PC-9 (cell line): ENCODE measurements at places on chromosomes 4 and X. TPM values are rescaled to one million over a fixed set of nuclear protein-coding genes. Genes with fewer than 3 reads are reported as not detected.
A peak's percentile ranks its signal among the peaks of the same experiment; 100 is the strongest.

NUDT10 gene
- not detected in 2 replicates for total RNA-seq

ERVMER34-1 gene
- 0.73 and 0.92 TPM in 2 replicates for total RNA-seq

APBB2 gene
- 33.6 and 46.0 TPM in 2 replicates for total RNA-seq

IBSP gene
- not detected in 2 replicates for total RNA-seq

CBLL2 gene
- total RNA-seq = not detected in 2 replicates

CLCN5 gene
- 0.94 and 1.4 TPM in 2 replicates for total RNA-seq

ERAS gene
- total RNA-seq = 0.50 TPM in 1 of 2 replicates, not detected in the other

CDKL5 gene
- total RNA-seq = 4.2 and 5.0 TPM in 2 replicates

TMPRSS11B gene
- total RNA-seq = not detected in 2 replicates

DNA sequence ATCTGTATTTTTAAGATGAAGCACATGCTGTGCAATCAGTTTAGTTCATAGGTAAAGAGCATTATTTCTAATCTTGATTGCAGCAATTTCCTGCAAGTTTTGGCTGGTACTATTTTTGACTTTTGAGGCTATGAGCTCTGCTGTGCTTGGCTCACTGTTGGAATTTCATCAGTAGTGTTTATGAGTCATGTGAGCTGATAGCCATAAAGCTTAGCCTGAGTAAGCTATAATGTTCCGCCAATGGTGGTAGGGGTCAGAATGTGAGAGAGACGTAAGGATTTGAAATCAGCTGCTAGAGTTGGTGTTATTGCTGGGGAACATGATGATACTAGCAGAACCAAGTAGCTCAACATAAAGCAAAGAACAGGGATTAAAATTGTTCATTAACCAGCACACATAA, 590.9 kb upstream of the GNPDA2 start:
- H3K36me3 ChIP-seq = no peaks in the 10 kb centered on the region
- no peak for DNase-seq
- H3K27ac ChIP-seq = no peak overlapping the region
- H3K4me1 ChIP-seq = no peaks in the 10 kb centered on the region

GRCh38 chr4:140070366-140070765, 83.6 kb downstream of the MAML3 start:
- H3K36me3 ChIP-seq = 0 out of 2 replicates have a peak, but pooled peaks cover 4% of the 10 kb centered on the region
- no peaks in the 10 kb centered on the region for H3K27me3 ChIP-seq
- no peak overlapping the region for H3K4me3 ChIP-seq
- H3K4me1 ChIP-seq = peaks cover 26% of the 10 kb centered on the region

DNA sequence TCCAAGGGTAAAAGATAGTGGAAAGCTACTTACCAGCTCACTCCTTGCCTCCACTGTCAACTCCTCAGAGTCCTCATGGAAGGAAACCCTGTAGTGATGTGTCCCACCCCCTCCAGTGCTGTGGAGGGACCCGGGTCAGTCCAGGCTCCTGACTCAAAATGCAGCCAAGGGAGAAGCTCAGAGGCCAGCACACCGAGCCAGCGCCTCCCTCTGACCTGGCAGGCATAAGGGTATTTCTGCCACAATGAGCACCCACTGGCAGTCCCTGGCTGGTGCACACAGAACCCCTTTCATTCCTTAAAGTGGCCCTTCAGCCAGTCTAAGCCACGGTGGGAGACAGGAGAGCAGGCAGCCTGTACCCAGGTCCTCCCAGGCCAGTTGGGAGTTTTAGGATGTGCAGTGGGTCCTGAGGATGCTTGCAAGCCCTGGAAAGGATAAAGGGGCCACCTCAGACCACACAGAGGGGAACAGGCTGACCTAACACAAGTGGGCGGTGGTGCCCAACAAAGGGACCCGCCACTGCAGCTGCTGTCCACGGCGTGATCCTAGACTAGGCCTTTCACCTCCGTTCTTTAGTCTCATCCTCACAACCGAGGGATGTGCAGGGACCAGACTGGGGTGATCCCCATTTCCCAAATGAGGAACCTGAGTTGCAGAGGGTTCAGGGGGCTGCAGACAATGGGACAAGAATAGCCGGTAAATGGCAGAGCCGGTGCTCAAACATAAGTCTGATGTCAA, 5.7 kb downstream of the JAKMIP1 start:
- peaks cover 53% of the 10 kb centered on the region for H3K27me3 ChIP-seq
- no peak for DNase-seq
- H3K36me3 ChIP-seq = no peaks in the 10 kb centered on the region

DNA sequence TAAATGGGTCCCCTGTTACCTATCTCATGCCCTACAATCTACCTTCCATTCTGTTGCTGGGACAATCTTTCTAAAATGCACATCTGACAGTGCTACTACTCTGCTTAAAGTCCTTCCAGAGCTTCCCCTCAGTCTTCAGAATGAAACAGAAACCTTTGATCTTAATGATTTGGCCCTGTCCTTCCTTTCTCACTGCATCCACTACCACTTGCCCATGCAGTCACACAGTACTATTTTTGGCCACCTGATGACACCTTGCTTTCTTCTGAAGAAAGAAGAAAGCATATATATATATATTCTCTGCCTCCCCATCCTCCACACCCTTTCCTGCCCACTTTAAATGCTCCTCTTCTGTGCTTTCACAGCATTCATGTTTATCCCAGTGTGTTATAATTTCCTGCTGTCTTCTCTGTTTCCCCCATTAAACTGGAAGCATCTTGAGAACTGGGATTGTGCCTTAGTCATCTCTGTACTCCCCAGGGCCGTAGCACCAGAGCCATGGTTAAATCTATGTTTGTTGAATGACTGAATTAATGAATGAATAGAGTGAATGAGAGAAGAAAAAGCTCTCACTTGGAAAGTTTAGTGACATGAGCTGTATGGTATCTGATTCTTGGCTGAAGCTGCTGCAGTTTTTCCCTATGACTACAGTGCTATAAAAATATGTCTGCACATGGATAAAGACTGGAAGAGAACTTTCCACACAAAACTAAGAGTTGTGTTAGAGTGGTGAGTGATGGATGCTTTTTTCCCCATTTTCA, 56.2 kb downstream of the RTL9 start:
- H3K27ac ChIP-seq = no peak overlapping the region
- H3K4me1 ChIP-seq = peaks cover 14% of the 10 kb centered on the region

GRCh38 chr4:74947798-74948197, 14.9 kb downstream of the PARM1 start:
- peaks cover 3% of the 10 kb centered on the region; the same call in 1 of the 2 replicates for H3K4me1 ChIP-seq
- H3K27ac ChIP-seq = no peak overlapping the region
- no peak overlapping the region for H3K4me3 ChIP-seq
- no peak for DNase-seq
- no peaks in the 10 kb centered on the region for H3K27me3 ChIP-seq

DNA sequence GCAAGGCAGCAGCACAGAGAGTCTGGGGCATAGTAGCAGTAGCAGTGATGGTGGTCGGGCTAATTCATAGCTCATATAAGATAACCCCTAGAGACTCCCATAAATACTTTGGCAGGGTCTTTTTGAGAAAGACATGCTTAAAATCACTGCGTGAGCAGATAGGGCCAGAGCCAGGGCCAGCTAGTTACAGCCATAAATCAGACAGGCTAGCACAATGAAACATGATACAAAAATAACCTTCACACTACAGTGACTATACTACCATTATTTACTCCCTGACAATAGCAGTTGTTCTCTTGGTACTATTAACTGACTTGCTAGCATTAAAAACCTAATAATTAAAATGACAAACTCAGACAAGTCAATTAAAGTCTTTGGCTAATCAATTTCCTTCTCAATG, 295.9 kb downstream of the SMARCA1 start:
- H3K27ac ChIP-seq = no peak overlapping the region
- H3K4me1 ChIP-seq = no peaks in the 10 kb centered on the region
- no peak overlapping the region for H3K4me3 ChIP-seq
- no peak for DNase-seq
- H3K36me3 ChIP-seq = no peaks in the 10 kb centered on the region
- H3K27me3 ChIP-seq = no peaks in the 10 kb centered on the region

GRCh38 chrX:69996113-69996468, 53.6 kb downstream of the AWAT2 start:
- H3K27ac ChIP-seq = no peak overlapping the region
- no peaks in the 10 kb centered on the region for H3K27me3 ChIP-seq
- no peaks in the 10 kb centered on the region for H3K36me3 ChIP-seq
- H3K4me3 ChIP-seq = no peak overlapping the region
- H3K4me1 ChIP-seq = no peaks in the 10 kb centered on the region
- DNase-seq = no peak

- H3K27ac ChIP-seq = no peak overlapping the region
- H3K4me1 ChIP-seq = no peaks in the 10 kb centered on the region
- no peak overlapping the region for H3K4me3 ChIP-seq
- H3K27me3 ChIP-seq = no peaks in the 10 kb centered on the region
Measured at GRCh38 chrX:113770806-113771205, 813.1 kb upstream of the HTR2C start.

GRCh38 chr4:53961351-53961750, 103.1 kb downstream of the CHIC2 start:
- no peak for DNase-seq
- no peak overlapping the region for H3K4me3 ChIP-seq
- no peaks in the 10 kb centered on the region for H3K27me3 ChIP-seq
- no peaks in the 10 kb centered on the region for H3K4me1 ChIP-seq
- H3K36me3 ChIP-seq = no peaks in the 10 kb centered on the region

DNA sequence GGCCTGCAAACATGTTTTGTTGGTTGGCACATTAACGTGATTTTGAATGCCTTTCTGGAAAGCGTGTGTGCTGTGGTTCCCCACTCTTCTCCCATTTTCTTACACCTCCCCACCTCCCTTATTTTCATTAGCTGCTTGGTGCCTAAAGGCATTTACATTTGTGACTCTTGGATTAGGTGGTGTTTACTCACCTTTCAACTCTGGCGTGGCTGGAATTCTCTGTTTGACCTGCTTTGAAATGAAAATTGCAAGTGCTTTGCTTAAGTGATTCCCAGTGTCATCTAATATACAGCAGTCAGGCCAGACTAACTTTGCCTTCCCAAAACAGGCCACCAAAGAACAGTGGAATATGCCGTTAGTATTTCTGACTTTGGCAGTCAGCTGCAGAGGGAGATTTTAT, 80.5 kb downstream of the NHSL2 start:
- H3K27me3 ChIP-seq = peaks cover 21% of the 10 kb centered on the region; the same call in 1 of the 2 replicates
- no peak for DNase-seq
- H3K27ac ChIP-seq = no peak overlapping the region
- no peak overlapping the region for H3K4me3 ChIP-seq
- no peaks in the 10 kb centered on the region for H3K4me1 ChIP-seq

GRCh38 chr4:145944886-145945285, 6.3 kb upstream of the ZNF827 start:
- H3K4me1 ChIP-seq = peaks cover 27% of the 10 kb centered on the region
- no peak overlapping the region for H3K4me3 ChIP-seq
- peak overlapping the region; percentile 54 for H3K27ac ChIP-seq
- no peaks in the 10 kb centered on the region for H3K27me3 ChIP-seq
- no peaks in the 10 kb centered on the region for H3K36me3 ChIP-seq

- no peak for DNase-seq
- H3K27me3 ChIP-seq = no peaks in the 10 kb centered on the region
- H3K36me3 ChIP-seq = no peaks in the 10 kb centered on the region
- no peak overlapping the region for H3K27ac ChIP-seq
- no peaks in the 10 kb centered on the region for H3K4me1 ChIP-seq
Measured at GRCh38 chr4:40870150-40870549, 120.4 kb downstream of the NSUN7 start.

- no peak for DNase-seq
- no peak overlapping the region for H3K4me3 ChIP-seq
- H3K4me1 ChIP-seq = peaks cover 8% of the 10 kb centered on the region; the same call in 1 of the 2 replicates
- H3K36me3 ChIP-seq = no peaks in the 10 kb centered on the region
- no peak overlapping the region for H3K27ac ChIP-seq
Measured at GRCh38 chr4:36277533-36277932, 3.9 kb upstream of the DTHD1 start.
